ENCODE measurements at places on chromosomes 3 and 15.

DNA sequence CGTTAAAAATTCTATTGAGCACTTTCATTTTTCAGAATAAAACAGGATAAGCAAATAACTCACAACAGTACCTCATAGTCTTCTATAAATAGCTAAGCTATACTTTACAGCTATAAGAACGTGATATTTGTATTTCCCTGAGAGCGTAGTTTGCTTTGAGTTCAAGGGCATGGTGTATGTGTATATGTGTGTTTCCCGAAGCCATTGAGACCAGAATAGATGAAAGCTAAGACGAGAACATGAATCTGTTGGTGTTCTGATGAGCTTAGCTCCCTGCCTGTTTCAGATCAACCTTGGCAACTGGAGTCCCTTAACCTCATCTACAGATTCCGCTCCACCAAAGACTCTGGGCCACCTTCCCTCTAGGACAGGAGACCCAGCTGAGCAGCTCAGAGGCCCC is 59.5 kb upstream of the MCF2L2 start:
- no peak for DNase-seq

- no peak for DNase-seq
Measured at GRCh38 chr15:32034106-32034505, 3.8 kb downstream of the CHRNA7 start.

GRCh38 chr3:53123953-53124352 is 6.3 kb downstream of the RFT1 start:
- no peak for DNase-seq

DNA sequence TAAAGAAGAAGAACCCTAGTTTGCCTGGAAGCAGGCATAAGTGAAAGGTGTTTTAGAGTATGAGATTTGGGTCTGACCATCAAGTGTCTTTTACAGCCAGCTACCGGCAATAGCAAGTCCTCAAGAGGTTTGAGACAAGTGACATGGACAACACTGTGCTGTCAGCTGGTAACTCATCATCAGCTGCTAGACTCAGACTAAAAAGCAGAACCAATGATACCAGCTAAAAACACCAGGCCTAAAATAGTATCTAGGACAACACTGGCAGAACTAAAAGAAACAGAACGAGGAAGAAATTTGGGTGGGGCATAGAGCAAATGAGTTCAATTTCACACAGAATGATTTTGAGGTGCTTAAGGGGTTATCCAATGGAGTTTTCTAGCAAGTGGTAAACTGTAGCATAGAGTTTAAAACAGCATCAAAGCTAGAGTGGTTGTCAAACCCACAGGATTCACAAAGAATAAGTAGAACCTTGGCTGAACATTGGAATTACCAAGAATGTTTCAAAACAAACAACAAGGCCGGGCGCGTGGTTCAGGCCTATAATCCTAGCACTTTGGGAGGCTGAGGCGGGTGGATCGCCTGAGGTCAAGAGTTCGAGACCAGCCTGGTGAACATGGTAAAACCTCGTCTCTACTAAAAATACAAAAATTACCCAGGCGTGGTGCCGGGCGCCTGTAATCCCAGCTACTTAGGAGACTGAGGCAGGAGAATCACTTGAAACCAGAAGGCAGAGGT is 3.9 kb downstream of the CIAO2A start:
- no peak for DNase-seq

DNA sequence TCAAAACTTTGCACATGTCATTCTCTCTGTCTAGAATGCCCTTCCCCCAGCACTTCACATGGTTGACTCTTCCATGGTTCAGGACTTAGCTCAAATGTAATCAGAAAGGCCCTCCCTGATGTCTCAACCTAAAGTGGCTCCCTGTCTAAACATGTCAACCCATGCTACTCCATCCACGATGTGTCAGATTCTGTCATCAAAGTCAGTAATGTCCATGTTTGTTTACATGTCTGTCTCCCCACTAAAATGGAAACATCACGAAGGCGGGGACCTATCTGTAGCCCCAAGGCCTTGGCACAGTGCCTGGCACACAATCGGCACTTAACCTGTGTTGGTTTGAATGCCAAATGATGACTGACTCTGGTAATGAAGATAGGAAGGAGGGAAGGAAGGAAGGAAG is 20.8 kb upstream of the SNTN start:
- no peak for DNase-seq

GRCh38 chr3:62805580-62806277 is 69.5 kb downstream of the CADPS start:
- DNase-seq: no peak

DNA sequence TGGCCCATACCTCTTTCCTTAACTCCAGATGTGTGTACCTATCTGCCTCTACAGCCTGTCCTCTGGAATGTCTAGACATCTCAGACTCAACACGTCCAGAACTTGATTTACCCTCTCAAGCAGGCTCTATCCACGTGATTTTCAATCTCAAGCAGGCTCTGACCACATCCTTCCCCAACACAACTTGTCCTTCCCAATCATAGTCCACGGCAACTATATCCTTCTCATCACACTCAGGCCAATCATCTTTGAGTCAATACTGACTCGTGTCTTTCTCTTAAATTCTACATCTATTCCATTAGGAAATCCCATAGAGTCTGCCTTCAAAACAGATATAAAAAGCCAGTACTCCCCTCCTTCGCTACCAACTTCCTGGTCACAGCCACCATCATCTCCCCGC is 70.4 kb downstream of the FOXP1 start:
- DNase-seq: no peak

GRCh38 chr3:104436506-104436905 is 930.2 kb upstream of the ALCAM start:
- no peak for DNase-seq

GRCh38 chr3:138300647-138301046 is 29.0 kb downstream of the NME9 start:
- no peak for DNase-seq

GRCh38 chr3:195204360-195205163 is 66.4 kb downstream of the XXYLT1 start:
- DNase-seq: no peak

GRCh38 chr3:153026026-153026425 is 136.0 kb upstream of the RAP2B start:
- no peak for DNase-seq
